ENCODE measurements at places on chromosomes 7 and 10.

GRCh38 chr10:124385627-124386185, 33.0 kb downstream of the OAT start:
- no peak for DNase-seq

- no peak for DNase-seq
Observed at GRCh38 chr7:17492437-17492836, 194.0 kb downstream of the AHR start.

- peak; percentile 71 for DNase-seq
Observed at GRCh38 chr7:25894902-25895791, 256.9 kb upstream of the NFE2L3 start.

GRCh38 chr7:1401011-1401410, 58.3 kb downstream of the MICALL2 start:
- no peak for DNase-seq

Measured in activated CD8-positive, alpha-beta memory T cell treated with anti-CD3 and anti-CD28 coated beads, Interleukin-2, amount 10 ng/mL, durations not matched to agents 7 days and 5 days (primary cell).